ENCODE measurements at places on chromosomes 7 and 10.

DNA sequence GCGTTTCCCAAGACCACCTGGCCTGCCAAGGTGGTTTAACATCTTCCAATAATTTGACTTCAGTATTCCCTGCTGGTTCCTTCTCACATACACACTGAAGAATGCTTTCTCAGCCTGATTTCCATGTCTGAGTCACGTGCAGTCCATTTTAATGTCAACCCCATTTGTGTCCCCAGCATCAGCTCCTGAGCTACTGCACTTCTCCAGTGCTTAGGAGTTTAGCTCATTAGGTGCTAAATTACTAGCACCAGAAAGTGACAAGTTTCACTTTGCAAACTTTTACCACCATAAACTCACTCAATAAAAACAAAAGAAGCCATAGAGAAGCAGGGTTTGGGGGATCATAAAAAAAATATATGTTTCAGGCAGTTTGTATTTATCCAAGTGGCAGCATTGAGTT is 279.3 kb upstream of the SORCS1 start:
- no peak for DNase-seq

DNA sequence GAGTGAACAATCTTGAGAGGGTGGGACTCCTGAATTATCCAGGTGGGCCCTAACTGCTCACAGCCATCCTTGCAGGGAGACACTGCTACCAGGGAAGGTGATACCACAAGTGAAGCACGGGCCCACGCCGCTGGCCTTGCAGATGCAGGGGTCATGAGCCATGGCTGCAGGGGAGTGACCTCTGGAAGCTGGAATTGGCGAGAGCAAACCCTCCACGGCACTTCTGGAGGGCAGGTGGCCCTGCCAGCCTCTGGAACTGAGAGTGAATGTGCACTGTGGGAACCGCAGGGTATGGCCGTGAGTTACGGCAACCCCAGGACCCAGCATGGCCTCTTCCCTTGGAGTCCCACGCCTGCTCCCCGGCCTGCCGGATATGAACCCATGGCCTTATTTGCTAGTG is 37.5 kb downstream of the STK32C start:
- DNase-seq: no peak

- no peak for DNase-seq
These were observed 23.2 kb downstream of the RNF216 start for GRCh38 chr7:5758286-5758685.

DNA sequence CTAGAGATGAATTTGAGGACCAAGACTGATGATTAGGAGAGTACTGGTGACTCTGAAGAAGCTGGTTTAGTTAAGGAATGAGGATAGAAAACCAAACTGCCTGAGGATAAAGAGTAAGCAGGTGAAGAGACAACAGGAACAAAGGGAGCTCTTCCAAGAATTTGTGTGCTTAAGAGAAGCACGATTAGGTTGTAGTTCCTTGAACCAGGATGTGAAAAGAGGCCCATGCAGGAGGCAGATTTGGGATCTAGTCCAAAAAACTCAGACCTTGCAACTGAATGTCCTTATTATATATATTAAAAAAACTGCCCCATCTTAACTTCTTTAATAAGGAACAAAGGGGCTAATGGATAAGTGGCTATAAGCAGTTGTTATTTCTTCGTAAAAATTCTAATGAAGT is 150.4 kb downstream of the SKAP2 start:
- DNase-seq: no peak

DNA sequence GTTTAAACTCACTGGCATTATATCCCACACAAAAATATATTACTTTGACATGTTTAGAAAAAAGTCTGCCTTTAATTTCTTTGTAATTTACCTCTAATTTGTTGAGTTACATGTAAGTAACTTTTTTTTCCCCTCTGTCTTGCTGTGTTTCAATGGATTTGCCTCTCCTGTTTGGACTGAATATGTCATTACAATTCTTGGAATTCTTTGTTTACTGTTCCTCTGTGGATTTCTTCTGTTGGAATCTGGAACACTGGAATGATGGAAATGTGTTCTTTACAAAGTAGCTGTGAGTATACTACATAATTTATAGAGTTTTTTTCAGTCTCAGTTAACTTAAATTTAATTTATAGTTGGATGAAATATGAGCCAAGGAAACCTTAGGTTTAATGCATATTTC is 30.4 kb downstream of the SEPTIN7 start:
- DNase-seq: no peak

DNA sequence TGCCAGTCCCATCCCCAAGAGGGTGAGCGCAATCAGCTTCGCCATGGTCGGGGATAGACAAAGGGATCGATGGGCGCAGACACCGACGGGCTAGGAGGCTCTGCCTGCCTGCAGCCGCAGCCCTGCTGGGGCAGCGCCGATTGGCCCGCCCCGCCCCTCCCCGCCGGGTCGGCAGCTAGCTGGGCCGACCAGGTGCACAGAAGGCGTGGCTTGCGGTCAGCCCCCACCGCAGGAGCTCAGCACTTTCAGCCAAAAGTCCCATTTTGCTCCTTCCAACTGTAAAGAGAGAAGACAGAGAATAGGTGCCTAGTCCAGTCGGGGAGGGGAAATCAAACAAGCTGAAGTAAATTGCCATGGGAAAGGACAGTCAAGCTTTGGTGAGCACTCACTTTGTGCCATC is at the start of gene PON1:
TSS of gene PON1 (minus strand) at position 102 of the 400 bp plus-strand sequence. CDS start at position 45, 57 bp downstream.
- DNase-seq: no peak

GRCh38 chr10:70651661-70652060 is 20.6 kb upstream of the ADAMTS14 start:
- no peak for DNase-seq

DNA sequence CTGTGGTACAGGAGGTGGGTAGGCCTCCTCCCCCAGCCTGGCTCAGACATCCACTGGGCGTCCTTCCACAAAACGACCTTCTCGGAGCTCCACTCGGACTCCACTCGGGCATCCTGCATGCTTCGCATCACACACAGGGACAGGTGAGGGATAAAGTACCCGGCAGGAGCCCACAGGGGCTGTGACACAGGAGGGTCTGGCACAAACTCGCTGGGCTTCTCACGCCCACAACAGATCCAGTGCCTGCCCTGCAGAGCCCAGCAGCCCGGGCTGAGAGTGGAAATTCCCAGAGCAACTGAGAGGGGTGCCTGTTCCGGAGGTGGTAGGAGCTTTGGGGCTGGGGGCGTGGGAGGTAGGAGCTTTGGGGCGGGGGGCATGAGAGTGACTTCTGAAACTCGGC is 108.4 kb downstream of the MKI67 start:
- no peak for DNase-seq

GRCh38 chr7:87452279-87452678 is 23.2 kb downstream of the ABCB4 start:
- DNase-seq: no peak

DNA sequence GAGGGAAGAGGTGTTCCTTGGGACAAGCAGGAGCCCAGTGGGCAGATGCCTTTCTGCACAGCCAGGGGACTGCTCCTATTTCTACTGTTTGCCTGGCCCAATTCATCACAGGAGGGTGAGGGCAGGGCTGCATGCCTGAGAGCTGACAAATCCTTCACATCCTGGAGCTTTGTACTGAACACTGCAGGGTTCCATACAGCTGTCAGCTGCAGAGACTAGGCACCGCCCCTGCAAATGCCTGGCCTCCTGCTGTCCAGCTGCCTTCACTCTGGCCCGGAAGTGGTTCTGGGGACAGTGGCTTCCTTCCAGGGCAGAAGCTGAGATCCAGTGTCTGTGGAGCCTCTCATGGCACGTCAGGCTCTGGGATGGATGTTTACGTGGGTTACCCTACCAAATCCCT is 470.7 kb downstream of the DNAJB6 start:
- no peak for DNase-seq

GRCh38 chr10:77403761-77404160 is 233.8 kb downstream of the KCNMA1 start:
- DNase-seq: no peak

GRCh38 chr10:64515970-64516699 is 994.9 kb downstream of the REEP3 start:
- DNase-seq: no peak

DNA sequence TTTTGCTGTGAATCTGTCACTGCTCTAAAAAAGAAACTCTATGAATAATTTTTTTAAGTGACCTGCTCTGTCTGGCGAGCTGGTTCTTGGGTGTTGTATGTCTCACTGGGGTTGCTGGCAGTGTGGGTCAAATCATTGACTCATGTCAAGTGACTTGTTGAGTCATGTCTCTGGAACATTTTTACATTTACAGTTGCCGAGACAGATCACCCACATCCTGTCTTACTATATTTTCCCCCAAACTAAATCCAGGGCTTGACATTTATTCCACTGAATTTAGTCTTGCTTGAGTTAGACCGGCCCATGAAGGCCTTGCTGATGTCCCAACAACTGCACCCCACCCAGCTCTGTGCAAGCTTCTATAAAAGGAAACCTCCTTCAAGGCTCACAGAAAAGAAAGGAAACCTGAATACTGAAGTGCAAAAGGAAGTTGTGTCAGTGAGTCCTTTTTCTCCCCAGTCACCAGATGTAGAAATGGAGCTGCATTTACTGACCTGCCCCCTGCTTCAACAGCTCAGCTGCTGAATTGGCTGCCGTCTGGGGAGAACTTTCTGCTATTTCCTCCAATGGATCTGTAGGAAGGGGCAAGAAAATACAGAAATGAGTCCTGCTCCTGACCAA is 290.3 kb downstream of the TNS3 start:
- DNase-seq: no peak

Measured in activated CD8-positive, alpha-beta memory T cell treated with anti-CD3 and anti-CD28 coated beads for 1 hour (primary cell).